ENCODE measurements at places on chromosomes 1 and 21. TPM values are rescaled to one million over a fixed set of nuclear protein-coding genes. Genes with fewer than 3 reads are reported as not detected.

DNA sequence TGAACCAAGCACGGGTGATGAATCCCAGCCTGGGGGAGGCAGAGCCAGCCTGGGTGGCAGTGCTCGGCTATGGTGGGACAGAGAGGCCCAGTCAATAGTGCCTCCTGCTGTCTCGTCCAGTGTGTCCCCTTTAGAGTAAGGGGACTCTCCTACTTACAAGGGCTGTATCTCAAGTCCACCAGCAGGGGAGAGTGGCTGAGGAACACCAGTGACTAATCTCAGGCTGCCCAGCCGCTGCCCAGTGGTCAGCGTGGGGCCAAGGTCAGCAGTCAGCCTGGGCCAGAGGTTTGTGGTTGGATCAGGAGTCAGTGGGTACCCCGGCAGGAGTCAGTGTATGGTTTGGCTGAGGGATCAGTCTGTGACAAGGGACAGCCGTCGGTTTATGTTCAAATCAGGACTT, 109.2 kb upstream of the RUNX3 start:
- H3K4me1 ChIP-seq: no peaks in the 10 kb centered on the region
- no peak overlapping the region for H3K4me3 ChIP-seq
- H3K36me3 ChIP-seq: no peaks in the 10 kb centered on the region
- no peaks in the 10 kb centered on the region for H3K27me3 ChIP-seq
- no peak for DNase-seq

GRCh38 chr1:19750101-19750881, 49.4 kb downstream of the TMCO4 start:
- no peak overlapping the region for H3K4me3 ChIP-seq
- H3K27me3 ChIP-seq: no peaks in the 10 kb centered on the region
- no peaks in the 10 kb centered on the region for H3K36me3 ChIP-seq
- no peak overlapping the region for H3K27ac ChIP-seq
- no peaks in the 10 kb centered on the region for H3K4me1 ChIP-seq
- no peak for DNase-seq

GRCh38 chr1:119075614-119076013, 64.8 kb downstream of the WARS2 start:
- no peaks in the 10 kb centered on the region for H3K27me3 ChIP-seq
- H3K4me1 ChIP-seq: no peaks in the 10 kb centered on the region
- H3K36me3 ChIP-seq: no peaks in the 10 kb centered on the region
- H3K27ac ChIP-seq: peak overlapping the region; percentile 5
- H3K4me3 ChIP-seq: no peak overlapping the region

DNA sequence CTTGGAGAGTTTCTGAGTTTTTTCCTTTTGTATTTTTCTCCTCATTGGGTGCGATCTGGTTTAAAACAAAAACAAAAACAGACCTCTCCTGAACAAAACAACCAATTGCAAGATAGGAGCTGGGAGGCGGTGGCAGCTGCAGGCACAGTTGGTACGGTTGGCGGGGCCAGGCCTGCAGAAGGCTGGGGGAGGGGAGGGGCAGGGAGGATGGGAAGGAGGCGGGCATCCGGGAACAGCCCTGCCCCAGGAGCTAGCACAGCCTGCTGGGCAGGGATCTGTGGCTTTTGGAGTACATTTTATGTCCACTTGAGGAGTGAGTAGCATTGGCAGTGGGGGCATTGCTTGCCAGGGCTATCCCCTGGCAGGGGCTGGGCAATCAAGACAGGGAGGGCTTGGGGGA, 5.2 kb downstream of the CAPN9 start:
- no peak overlapping the region for H3K4me3 ChIP-seq
- H3K27ac ChIP-seq: no peak overlapping the region
- no peaks in the 10 kb centered on the region for H3K4me1 ChIP-seq
- H3K27me3 ChIP-seq: no peaks in the 10 kb centered on the region
- DNase-seq: no peak
- H3K36me3 ChIP-seq: no peaks in the 10 kb centered on the region

GRCh38 chr1:9731051-9731537, 79.6 kb downstream of the PIK3CD start:
- H3K4me1 ChIP-seq: no peaks in the 10 kb centered on the region
- no peak overlapping the region for H3K27ac ChIP-seq
- no peak overlapping the region for H3K4me3 ChIP-seq
- DNase-seq: no peak
- H3K36me3 ChIP-seq: no peaks in the 10 kb centered on the region

GRCh38 chr1:224767676-224768075, 151.6 kb downstream of the CNIH3 start:
- H3K4me1 ChIP-seq: no peaks in the 10 kb centered on the region
- H3K4me3 ChIP-seq: no peak overlapping the region
- no peaks in the 10 kb centered on the region for H3K36me3 ChIP-seq
- no peaks in the 10 kb centered on the region for H3K27me3 ChIP-seq

Gene FCRL5
- not detected for total RNA-seq

Gene CLCA2
- total RNA-seq: not detected

Gene S100A3
- total RNA-seq: not detected
